ENCODE measurements at places on chromosomes 16 and 17.

DNA sequence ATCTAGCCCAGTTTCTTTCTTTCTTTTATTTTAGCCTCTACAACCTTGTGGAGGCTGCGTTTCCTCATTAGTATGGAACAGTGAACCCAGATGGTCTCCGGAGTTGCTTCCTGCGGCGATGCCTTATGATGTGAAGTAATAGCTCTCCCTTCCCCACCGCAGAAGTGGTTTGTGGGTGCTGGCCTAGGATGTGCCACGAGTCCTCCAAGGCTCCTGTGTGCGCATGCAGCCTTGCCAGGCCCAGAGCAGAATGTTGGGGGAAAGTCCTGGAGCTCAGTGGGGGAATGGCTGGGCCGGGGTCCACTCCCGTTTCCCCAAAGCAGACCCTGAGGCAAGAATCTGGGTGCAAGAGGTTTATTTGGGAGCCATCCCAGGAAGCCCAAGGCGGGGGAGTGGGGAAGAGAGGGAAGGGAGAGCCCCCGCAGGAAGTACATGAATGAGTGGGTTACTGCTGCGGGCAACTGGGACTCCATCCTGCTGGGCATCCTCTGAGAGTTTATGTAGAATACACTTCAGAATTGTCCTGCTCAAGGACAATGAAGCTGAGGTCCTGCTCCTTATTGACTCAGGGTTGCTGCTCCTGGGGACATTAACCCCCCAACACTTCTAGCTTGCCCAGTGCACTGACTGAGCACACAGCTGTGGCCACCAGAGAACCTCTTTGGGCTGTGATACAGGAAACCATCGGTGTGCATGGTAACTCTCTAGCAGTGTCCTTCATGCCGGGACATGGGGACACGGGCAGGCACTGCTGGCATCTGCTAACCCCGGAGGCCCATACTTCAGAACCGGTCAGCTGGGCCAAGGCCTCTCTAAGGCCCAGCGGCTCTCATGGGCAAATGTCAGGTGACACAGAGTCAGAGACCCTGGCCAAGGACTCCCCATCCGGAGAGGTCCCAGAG lies 3.7 kb upstream of the HCRT start:
- no peak for DNase-seq

DNA sequence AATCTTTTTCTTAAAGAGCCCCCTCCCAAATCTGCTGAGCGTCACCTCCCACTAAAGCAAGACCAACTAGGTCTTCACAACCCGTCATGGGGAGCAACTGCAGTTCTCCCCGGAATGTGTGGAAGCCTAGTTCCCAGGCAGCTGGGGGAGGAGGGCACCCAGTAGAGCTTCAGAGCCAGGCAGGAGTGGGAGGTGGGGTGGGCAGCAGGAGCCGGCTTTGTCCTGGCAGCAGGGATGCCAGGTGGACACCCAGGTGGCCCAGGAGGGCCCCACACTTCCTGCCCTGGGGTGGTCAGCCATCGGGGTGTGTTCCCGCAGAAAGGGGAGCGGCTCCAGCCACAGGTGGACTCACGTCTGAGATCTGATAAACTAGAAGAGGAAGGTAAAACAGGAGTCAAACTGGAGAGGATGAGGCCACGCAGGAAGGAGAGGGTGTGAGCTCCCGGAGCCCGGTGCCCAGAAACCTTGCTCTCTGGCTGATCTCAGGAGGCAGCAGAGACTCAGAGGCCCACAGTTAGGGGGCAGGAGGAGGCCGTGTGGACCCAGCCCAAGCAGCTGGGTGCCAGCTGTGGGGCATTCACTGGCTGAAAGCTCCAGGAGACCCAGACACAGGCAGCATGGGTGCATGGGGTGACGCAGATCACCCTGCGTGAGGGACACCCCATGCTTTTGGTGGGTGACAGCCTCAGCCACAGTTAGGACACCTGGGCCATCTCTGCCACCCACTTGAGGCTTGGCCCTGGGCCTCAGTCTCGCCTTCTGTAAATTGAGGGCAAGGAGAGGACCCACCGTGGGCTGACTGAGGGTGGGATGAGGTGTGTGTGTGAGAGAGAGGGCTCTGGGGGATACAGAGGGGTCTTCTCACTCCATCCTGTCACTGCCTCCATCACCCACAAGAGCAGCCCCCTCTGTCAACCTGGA lies 260.8 kb upstream of the TNRC6C start:
- DNase-seq = no peak

- DNase-seq = no peak
Observed at GRCh38 chr17:61200339-61200715, 199.3 kb upstream of the TBX2 start.

GRCh38 chr16:87958632-87959031 lies 7.4 kb downstream of the BANP start:
- DNase-seq = no peak

DNA sequence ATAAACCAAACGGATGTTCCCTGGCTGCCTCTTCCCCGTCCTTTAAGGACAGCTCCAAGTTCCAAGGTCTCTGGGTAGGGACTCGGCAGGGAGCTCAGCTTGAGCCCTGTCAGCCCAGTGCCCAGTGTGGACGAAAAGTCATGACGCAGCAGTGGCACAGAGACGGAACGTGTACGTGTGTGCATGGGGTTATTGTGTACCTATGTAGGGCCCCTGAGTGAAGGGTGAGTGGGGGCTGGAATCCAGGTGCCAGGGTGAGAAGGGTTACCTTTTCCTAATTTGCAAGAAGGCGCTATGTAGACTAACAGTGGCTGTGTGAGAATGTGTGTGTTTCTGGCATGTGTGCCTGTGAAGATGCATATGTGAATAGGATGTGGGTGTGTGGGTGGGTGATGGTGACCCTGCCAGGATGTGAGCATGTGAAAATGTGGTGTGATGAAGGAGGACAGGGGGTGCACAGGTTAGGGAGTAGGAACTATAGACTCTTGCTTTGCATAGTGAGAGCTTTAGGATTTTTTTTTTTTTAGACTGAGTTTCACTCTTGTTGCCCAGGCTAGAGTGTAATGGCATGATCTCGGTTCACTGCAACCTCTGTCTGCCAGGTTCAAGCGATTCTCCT lies 6.0 kb downstream of the SCN4A start:
- no peak for DNase-seq

- no peak for DNase-seq
Observed at GRCh38 chr17:75778861-75779249, 5.8 kb upstream of the UNK start.

GRCh38 chr17:79808763-79809529 lies 12.1 kb upstream of the CBX8 start:
- DNase-seq = no peak

- DNase-seq = no peak
Observed at GRCh38 chr17:77297693-77298666, 157.2 kb downstream of the SEC14L1 start.

DNA sequence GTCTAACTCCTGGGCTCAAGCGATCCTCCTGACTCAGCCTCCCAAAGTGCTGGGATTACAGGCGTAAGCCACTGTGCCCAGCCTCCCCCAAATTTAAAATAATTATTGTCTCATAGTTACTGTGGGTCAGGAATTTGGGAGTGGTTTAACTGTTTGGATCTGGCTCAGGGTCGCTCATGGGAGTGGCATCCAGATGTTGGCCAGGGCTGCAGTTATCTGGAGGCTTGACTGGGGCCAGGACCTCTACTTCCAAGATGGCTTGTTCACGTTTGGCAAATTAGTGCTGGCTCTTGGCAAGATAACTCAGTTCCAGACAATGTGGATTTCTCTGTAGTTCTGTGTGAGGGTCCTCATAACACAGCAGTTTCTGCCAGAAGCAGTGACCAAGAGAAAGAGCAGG lies 8.0 kb downstream of the TEN1 start:
- no peak for DNase-seq

DNA sequence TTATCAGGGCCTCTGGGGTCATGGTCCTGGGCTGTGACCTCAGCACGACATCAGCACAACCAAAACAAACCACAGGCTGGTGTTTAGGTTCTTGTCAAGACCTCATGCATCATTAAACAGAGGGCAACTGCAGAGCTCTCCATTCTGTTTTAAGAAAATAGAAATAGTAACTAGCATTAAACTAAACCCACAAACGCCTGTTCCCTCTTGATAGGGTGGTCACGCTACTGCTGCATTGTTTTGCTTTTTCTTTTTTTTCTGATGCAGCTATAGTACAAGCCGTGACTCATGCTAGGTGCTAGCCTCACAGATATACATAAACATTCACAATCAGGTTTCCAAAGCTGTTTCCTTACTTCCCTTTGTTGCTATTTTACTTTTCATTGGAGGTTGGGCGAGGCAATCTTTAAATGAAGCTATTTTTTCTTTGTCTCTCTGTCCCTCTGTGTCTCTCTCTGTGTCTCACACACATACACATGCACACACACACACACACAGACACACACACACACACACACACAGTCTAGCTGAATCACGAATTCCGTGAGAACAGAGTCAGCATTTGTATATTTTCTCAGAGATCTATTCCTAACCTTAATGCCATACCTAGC lies 310.3 kb downstream of the CDH13 start:
- DNase-seq = no peak

Measured in activated CD4-positive, CD25-positive, alpha-beta regulatory T cell (primary cell).